Endodermal cell (in vitro differentiated cells): ENCODE measurements at places on chromosomes 2 and 18.

GRCh38 chr2:11799826-11800225, 53.4 kb downstream of the LPIN1 start:
- DNase-seq, result peak; percentile 20

- no peak for DNase-seq
Observed at GRCh38 chr2:84515788-84516187, 510 bp upstream of the DNAH6 start.

DNA sequence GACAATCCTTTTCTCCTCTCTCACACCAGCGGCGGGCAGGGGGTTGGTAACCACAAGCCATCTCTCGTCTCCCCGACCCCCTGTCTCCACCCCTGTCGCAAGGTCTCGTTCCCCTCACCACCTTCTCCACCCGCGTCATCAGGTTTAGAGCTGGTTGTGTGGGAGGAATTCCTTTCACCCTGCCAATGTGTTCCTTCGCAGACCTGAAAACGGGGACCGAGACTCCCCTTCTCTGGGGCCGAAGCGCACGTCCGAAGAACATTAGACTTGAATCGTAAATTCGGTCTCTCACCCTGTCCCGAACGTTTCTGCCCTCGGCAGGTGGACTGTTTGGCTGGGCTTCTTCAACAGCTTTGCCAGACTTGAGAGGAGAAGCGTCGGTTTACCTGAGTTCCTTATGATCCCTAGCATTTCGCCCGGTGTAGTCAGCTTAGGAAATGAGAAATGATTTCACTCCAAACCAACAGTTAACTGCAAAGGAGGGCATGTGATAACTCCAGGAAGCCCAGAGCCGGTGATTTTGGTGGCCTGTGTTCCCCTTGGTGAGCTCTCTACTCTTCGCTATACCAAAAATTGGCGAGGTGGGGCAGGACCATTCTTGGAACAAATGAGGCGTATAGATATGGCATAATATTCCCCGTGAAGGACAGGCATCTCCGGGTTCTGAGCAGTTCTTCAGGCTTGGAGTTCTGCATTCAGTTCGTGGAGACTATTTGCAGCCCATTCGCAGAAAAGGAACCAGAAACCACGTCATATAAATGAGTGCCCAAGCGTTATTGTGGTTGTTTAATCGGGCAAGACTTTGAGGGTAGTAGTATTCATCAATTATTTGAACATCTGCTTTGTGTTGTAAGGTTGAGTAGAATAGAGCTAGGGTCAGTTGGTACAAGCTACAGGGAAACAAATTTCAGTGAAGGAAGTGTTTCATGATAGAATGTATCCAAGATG, 694 bp downstream of the CFAP36 start:
- peak; percentile 71 for DNase-seq

DNA sequence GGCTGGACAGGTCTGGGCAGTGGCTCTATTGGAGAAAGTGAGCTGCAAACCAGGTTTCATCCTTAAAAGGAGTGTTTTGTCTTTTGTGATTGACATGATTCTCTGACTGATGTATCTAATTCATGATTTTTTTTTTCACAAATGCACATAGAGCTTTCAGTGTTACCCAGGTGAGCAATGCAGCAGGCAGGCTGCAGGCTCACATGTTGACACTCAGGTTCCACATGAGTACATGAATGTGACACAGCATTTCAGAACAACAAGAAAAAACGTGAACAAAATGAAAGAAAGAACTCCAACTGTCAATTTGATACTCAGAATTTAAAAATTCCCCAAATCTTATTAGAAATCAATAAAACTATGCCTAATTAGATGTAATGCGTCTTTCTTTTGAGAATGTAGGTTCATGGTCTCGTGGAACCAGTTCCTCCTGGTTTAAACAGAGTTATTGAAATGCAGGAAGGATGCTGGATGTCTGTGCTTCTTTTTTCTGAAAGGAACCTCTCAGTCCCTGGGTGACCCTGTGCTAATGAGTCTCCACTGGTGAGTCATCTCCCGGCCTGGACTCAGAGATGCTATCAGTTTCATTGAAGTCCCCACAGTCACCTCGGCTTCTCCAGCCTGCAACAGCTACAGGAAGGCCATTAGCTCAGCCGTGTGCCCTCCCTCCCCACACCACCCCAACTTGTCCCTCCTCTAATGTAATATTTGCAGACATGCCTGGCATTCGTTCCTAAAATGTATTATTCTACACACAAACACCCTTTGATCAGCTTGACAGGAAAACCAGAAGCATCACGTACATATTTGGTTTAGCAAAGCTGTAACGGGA, 430.4 kb downstream of the LPIN1 start:
- DNase-seq, result no peak

DNA sequence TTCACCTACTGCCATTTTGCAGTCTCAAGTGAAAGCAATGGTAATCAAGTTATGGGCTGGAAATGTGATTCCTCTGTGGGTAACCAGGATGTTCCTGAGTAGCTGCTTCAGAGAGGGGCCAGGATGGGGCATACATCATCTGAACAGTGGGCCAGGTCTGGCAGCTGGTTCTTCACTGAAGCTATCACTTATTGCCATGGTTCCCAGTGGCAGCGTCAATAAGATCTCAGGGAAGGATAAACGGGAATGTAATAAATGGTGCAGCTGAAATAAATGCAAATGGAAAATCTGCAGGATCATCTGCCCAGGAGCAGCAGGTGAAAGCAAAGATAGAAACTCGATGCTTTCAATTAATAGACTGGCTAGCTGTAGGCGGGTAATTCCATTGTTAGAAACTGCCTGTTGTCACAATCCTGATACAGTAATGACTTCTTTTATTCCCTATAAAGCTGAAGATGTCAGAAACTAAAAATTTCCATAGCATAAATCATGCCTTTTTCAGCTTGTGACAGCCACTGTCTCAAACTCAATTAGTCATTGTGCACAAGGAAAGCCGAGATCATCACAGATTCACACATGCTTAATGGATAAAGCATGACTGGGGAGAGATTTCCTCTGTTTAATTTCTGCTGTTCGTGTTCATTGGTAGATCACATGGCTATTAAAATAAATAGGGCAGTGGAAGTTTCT, 56.2 kb upstream of the CCDC85A start:
- no peak for DNase-seq

GRCh38 chr18:58865701-58866065, 1.0 kb downstream of the ZNF532 start:
- DNase-seq, result peak; percentile 43

GRCh38 chr2:68388358-68388757, 23.3 kb downstream of the PLEK start:
- DNase-seq, result no peak

DNA sequence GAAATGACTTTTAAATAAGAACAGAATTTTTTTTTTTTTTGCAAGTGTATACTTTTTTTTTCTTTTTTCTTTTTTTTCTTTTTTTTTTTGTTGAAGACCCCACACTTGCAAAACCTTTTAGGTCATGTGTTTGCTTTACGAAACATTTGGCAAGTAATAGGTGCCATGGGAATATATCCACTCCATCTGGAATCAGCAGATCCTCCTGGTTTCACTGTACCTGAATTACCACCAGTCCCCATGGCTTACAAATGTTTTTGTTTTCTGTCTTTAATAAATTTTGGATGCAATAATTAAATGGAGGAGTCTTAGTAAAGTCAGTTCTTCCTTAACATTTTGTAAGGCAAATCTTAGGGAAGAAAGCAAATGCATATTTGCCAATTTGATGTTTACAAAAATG, 559.7 kb upstream of the ZEB2 start:
- DNase-seq, result no peak

DNA sequence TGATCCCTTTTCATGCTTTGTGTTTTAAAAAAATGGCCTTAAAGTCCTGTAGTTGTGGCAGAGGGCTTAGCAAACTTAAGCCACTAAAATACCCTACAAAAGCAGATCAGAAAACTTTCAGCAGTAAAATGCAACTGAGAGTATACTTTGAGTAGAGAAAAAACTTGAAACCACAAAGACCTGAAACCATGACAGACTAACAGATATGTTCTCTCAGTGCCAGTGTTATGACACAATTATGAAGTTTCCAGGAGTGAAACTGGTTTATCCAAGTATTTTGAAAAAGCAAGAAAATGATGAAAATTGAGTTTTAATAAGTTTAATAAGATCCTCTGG, 74.5 kb downstream of the SPRED2 start:
- DNase-seq, result no peak

- no peak for DNase-seq
Observed at GRCh38 chr18:12571630-12572029, 86.3 kb downstream of the SPIRE1 start.

DNA sequence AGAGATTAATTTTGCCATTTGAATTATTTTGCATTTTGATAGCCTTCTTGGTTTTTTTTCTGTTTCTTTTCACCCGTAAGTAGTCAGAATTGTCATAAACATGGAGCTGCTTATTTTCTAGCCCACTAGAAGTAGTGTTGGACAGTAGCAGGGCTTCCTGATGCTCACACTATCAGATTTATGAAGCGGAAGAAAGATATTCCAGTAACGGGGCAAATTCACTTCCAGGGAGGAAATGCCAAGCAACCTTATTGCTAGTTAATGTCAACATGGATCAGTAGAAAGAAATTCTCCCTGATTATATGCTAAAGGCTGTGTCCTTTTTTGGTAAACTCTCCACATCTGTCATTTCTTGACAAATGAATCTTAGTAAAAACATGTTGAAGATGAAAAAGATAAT, 19.2 kb upstream of the ADAM23 start:
- DNase-seq, result no peak

- peak; percentile 94 for DNase-seq
Observed at GRCh38 chr2:14903709-14904374, 271.3 kb downstream of the LRATD1 start.

DNA sequence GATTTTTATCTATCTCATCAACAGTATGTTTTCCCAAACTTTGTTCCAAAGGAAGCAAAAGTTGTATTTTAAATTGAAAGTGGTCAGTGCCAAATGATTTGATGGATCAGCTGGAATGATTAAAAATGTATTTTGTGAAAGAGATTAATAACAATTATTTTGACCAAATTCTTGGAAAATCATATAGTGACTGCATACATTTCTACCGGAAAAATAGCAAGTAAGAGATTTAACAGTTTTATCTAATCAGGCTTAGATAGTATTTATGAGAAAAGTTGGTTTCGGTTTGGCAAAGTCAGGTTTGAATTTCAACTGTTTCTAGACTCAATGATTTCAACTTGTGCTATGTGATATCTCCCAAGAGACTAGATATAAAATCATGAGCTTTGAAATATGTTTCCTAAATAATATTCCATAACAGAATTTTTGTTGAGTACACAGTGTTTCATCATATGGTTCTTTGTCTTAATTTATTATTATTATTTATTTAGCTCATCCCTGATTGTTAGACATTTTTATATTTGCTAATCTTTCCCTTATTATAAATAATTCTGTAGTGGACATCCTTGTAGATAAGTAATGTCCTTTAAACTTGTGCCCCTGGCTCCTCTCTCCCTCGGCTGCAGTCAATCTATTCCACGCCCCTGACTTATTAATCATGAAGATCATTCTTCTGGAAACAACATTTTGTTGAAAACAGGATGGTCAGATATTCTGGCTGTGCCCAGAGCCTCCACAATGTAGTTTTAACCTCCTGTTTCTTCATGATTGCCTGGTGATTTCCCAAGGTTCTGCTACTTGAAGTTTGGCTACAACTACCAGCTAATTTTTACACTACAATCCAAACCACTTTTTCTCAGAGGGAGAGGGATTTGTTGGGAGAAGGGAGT, 520.7 kb upstream of the TCF4 start:
- no peak for DNase-seq

GRCh38 chr2:52210611-52211010, 1178.7 kb upstream of the NRXN1 start:
- DNase-seq, result no peak

DNA sequence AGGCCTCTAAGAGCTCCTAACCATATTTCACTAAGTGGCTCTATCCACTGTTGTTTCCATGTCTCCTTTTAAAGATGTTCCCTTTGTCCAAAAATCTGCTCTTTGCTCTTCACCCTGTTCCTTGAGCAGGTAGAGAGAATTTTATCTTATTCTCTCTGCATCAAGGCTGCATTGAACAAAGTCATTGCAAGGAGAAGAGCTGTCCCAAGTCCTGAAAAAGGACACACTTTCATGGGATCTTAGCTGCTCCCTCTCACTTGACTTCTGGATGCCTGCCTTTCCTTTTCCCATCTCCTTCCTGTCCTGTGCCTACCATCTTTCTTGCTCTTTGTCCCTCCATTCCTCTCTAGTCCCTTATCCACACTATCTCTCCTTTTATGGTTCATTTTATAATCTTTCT, 235.2 kb upstream of the THSD7B start:
- no peak for DNase-seq

DNA sequence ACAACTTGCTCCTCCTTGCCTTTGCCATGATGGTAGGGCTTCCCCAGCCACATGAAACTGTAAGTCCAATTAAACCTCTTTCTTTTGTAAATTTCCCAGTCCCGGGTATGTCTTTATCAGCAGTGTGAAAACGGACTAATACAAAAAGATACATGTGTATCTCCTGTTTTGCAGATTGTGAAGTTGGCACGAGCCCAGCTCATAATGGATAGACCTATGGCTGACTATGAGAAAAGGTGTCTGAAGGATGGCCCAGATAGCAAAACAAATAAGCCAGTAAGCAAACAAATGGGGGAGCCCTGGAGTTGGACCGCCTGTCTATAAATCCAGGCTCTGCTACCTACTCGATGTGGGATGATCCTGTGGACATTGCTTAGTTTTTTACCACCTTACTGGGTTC, 15.5 kb upstream of the PRKCE start:
- no peak for DNase-seq

DNA sequence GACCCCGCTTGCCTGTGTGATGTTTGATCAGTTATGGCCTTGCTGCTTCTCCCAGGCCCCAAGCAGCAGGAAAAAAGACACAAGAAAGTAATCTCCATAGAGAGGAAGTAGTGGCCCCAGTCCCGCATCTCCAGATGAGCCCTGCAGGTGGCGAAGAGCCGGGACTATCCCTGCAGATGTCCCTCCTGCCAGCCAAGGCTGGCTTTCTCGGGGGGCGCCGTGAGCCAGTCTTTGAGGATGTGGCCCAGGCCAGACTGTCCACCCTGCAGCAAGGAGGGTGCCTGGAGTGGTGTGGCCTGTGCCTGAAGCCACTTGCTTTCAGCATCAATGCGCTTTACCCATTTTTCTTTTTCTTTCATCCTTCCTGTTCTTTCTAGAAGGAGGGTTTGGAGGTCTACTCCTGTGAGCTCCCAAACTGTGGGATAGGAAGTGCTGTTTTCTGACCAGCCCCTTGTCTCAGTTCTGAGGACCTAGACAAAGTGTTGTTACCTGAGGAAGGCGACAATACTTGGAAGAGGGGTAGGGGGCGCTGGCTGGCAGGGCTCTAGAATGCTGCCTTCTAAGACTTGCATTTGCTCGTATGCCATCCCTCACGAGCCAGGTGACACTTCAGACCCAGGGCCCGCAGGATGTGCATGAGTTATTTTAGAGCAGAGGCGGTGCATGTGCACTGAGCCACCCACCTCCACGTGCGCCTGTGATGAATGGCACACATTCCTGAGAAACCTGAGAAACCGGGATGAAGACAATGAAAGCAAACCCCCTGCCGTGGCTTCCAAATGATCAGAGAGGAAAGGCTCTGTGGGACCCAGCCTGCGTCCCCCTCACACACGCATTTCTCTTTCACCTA, 255.8 kb downstream of the FBXO15 start:
- peak; percentile 88 for DNase-seq

DNA sequence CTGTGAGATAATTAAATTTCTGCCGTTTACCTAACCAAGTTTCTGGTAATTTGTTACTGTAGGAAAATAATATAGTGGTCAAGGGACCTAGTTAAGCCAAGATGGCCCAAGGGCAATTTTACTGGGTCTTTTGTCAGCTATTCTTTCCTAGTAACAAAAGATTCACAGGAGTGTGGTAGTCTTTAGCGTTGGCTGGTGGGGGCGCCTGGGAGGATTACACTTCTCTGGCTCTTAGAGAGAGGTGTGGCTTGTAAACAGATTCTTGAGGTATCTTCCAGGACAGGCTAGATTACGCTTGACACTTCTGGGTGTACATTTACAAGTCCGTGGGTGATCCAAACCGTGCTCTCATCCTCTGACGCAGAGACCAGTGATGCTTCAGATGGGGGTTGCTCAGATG, 3.3 kb upstream of the ACOXL start:
- DNase-seq, result peak; percentile 73
